Activated CD8-positive, alpha-beta T cell treated with anti-CD3 and anti-CD28 coated beads, Interleukin-2, amount 10 ng/mL, durations not matched to agents 7 days and 5 days (primary cell): ENCODE measurements at places on chromosomes 3 and 15.

- DNase-seq: no peak
- no peaks in the 10 kb centered on the region for H3K36me3 ChIP-seq
- H3K27ac ChIP-seq: no peak overlapping the region
- no peaks in the 10 kb centered on the region for H3K27me3 ChIP-seq
- H3K4me3 ChIP-seq: no peak overlapping the region
- H3K4me1 ChIP-seq: no peaks in the 10 kb centered on the region
These were observed 51.4 kb downstream of the SSUH2 start for GRCh38 chr3:8593021-8593827.

GRCh38 chr15:93859176-93859575, 372.2 kb upstream of the MCTP2 start:
- no peaks in the 10 kb centered on the region for H3K36me3 ChIP-seq
- H3K27ac ChIP-seq: no peak overlapping the region
- no peak overlapping the region for H3K4me3 ChIP-seq
- H3K27me3 ChIP-seq: peaks cover 21% of the 10 kb centered on the region

GRCh38 chr3:71646971-71647370, 63.4 kb upstream of the FOXP1 start:
- H3K4me3 ChIP-seq: no peak overlapping the region
- H3K27ac ChIP-seq: no peak overlapping the region
- no peak for DNase-seq
- no peaks in the 10 kb centered on the region for H3K4me1 ChIP-seq
- no peaks in the 10 kb centered on the region for H3K27me3 ChIP-seq
- no peaks in the 10 kb centered on the region for H3K36me3 ChIP-seq

GRCh38 chr3:59339818-59340217, 290.0 kb upstream of the CFAP20DC start:
- no peak for DNase-seq
- no peak overlapping the region for H3K27ac ChIP-seq
- no peaks in the 10 kb centered on the region for H3K36me3 ChIP-seq

GRCh38 chr15:91100814-91101607, 954 bp downstream of the SV2B start:
- DNase-seq: peak; percentile 25
- H3K27ac ChIP-seq: peak overlapping the region; percentile 49
- H3K27me3 ChIP-seq: peaks cover 69% of the 10 kb centered on the region
- H3K4me1 ChIP-seq: peaks cover 16% of the 10 kb centered on the region
- no peaks in the 10 kb centered on the region for H3K36me3 ChIP-seq

- no peaks in the 10 kb centered on the region for H3K27me3 ChIP-seq
- H3K27ac ChIP-seq: no peak overlapping the region
- H3K36me3 ChIP-seq: no peaks in the 10 kb centered on the region
- DNase-seq: no peak
These were observed 70.0 kb downstream of the FOXP1 start for GRCh38 chr3:71513515-71513914.

DNA sequence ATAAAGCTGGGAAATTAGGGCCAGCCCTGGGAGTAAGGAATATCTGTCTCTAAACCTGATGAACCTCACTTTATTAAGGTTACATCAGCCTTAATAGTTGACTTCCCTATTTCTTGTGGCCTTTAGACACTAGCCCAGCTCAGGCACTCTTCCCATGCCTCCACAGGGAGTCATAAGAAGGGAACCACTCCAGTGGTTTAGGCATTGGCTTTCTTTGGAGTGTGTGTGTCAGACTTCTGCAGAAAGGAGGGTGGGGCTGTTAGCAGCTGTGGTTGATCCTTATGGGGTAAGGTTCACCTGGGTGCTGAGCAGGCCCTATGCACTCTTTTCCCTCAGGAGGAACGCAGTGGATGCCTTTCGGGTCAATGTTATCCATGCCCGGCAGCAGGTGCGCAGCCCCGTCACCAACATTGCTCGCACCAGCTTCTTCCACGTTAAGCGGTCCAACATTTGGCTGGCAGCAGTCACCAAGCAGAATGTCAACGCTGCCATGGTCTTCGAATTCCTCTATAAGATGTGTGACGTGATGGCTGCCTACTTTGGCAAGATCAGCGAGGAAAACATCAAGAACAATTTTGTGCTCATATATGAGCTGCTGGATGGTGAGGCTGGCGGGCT, 4.0 kb downstream of the AP2M1 start:
- H3K27me3 ChIP-seq: no peaks in the 10 kb centered on the region
- H3K36me3 ChIP-seq: peaks cover 47% of the 10 kb centered on the region
- H3K4me3 ChIP-seq: no peak overlapping the region
- no peak overlapping the region for H3K27ac ChIP-seq
- no peak for DNase-seq

DNA sequence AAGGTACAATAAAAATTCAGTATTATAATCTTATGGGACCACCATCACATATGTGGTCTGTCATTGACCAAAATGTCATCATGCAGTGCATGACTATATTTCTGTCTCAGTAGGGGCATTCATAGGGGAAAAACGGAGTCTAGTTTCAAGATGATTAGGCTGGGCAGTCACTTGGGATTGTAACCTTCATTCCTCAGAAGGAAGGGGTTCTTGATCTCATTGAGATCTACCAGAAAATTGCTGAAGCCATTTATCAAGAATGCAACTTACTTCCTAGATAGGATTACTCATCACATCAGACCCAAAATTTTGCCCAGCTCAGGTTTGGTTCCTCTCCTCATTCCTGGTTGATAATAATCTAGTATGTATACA, 37.3 kb downstream of the BTD start:
- peaks cover 37% of the 10 kb centered on the region for H3K4me1 ChIP-seq
- DNase-seq: no peak
- H3K27me3 ChIP-seq: no peaks in the 10 kb centered on the region
- no peak overlapping the region for H3K4me3 ChIP-seq

- H3K27me3 ChIP-seq: no peaks in the 10 kb centered on the region
- no peaks in the 10 kb centered on the region for H3K4me1 ChIP-seq
- no peaks in the 10 kb centered on the region for H3K36me3 ChIP-seq
- H3K27ac ChIP-seq: no peak overlapping the region
- no peak overlapping the region for H3K4me3 ChIP-seq
These were observed 470.9 kb upstream of the CDIN1 start for GRCh38 chr15:36108541-36108940.

GRCh38 chr3:3443482-3443881, 264.0 kb upstream of the CRBN start:
- no peaks in the 10 kb centered on the region for H3K36me3 ChIP-seq
- H3K27me3 ChIP-seq: no peaks in the 10 kb centered on the region
- no peaks in the 10 kb centered on the region for H3K4me1 ChIP-seq
- no peak overlapping the region for H3K27ac ChIP-seq
- no peak for DNase-seq

DNA sequence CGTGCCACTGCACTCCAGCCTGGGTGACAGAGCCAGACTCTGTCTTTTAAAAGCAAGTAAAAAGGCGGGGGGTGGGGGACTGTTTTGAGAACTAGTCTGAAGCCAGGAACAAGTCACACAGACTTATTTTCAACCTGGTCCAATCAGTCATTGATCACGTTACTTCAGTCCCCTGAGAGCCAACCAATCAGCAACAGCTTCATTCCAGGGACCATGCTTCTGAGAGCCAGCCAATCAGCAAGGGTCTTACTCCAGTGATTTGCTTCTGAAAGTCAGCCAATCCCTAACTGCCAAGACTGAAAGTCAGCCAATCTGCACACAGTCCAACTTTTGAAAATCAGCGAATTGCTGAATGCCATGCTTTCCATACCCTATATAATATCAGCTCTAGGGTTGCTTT, 48.6 kb upstream of the C15orf39 start:
- H3K36me3 ChIP-seq: peaks cover 9% of the 10 kb centered on the region
- no peak overlapping the region for H3K27ac ChIP-seq
- H3K4me1 ChIP-seq: peaks cover 38% of the 10 kb centered on the region
- DNase-seq: peak; percentile 50

DNA sequence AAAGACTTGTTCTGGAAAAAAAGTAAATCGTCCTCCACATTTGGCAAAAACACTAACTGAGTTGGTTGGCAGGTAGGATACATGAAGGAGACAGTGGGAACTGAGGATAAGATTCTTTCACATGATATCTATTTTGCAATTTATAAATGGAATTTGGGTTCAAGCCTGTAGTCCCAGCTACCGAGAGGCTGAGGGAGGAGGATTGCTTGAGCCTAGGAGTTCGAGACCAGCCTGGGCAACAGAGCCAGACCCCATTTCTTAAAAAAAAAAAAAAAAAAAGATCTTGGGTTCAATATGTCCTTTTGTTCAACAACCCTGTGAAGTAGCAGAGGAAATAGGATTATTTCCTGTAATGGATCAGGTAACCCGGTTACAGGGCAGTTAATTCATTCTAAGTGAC, 35.7 kb upstream of the CFAP161 start:
- peaks cover 12% of the 10 kb centered on the region for H3K4me1 ChIP-seq
- peaks cover 23% of the 10 kb centered on the region for H3K27me3 ChIP-seq
- no peak overlapping the region for H3K27ac ChIP-seq
- no peaks in the 10 kb centered on the region for H3K36me3 ChIP-seq

DNA sequence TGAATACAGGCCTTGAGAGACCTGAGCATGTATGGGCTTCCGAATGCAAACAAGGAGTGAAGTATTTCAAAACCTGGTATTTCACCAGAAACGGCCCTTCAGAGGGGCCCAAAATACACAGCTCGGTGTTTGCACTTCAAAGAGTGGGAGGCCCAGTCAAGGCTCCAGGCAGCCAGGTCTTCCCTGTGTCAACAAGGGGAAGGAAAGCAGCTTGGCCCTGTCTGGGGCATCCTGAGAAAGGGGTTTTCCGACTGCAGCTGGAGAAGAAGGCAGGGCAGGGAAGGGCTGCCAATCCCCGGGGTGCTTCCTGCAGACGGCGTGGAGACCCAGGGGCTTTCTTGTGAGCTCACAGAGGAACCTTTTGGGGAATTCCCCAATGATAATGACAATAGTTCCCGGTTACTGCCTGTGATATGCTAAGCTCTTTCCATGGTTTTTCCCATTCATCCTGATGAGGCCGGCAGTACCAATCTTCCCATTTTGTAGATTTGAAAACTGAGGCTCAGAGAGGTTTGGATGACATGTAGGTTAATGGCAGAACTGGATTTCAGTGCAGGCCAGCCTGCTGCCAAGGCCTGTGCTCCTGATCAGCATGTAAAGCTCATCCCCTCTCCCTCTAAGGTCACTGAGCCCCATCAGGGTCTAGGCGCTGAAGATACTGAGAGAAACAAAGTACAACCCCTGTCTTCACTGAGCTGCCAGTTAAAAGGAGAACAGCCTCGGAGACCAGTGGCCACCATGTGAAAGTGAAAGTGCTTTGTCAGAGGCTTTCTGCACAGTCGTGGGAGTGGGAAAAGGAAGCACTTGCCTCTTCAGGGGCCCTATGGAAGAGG, 43.0 kb upstream of the TLE3 start:
- DNase-seq: peak; percentile 37
- peak overlapping the region; percentile 35 for H3K4me3 ChIP-seq
- H3K4me1 ChIP-seq: peaks cover 37% of the 10 kb centered on the region
- H3K27ac ChIP-seq: peak overlapping the region; percentile 48

GRCh38 chr3:197394464-197395321, 96.3 kb upstream of the DLG1 start:
- DNase-seq: peak; percentile 70
- no peaks in the 10 kb centered on the region for H3K27me3 ChIP-seq
- H3K4me3 ChIP-seq: no peak overlapping the region

DNA sequence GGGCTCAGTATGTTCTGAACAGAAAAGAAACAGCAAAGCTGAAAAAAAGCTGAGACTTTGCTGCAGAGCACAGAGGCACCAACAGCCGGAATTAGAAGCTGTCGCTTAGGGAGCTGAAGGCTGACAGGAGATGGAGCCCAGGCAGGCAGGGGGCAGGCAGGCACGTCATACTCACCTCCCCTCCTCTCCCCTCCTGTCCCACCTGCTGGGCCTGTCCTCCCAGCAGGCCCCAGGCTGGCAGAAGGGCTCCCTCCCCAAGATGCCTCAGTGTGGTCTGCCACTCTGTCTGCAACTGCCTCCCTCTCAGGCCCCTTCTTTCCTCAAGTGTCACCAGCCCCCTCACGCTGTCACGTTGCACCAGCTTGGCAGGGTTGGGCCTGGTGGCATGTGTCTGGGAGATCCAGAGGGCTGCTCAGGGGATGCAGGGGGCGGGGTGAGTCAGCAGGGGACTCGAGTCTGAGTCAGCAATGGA, 3.2 kb upstream of the ANKRD63 start:
- no peak overlapping the region for H3K27ac ChIP-seq
- no peak overlapping the region for H3K4me3 ChIP-seq
- H3K36me3 ChIP-seq: peaks cover 4% of the 10 kb centered on the region
- peaks cover 3% of the 10 kb centered on the region for H3K4me1 ChIP-seq
- H3K27me3 ChIP-seq: peaks cover 20% of the 10 kb centered on the region

GRCh38 chr15:35673093-35673684, 127.2 kb upstream of the DPH6 start:
- H3K4me3 ChIP-seq: peak overlapping the region; percentile 32
- peak overlapping the region; percentile 69 for H3K27ac ChIP-seq
- no peaks in the 10 kb centered on the region for H3K36me3 ChIP-seq
- H3K4me1 ChIP-seq: peaks cover 15% of the 10 kb centered on the region
- no peaks in the 10 kb centered on the region for H3K27me3 ChIP-seq

- no peak for DNase-seq
- peaks cover 18% of the 10 kb centered on the region for H3K4me1 ChIP-seq
- peaks cover 82% of the 10 kb centered on the region for H3K36me3 ChIP-seq
- H3K4me3 ChIP-seq: no peak overlapping the region
- H3K27me3 ChIP-seq: no peaks in the 10 kb centered on the region
These were observed 14.8 kb downstream of the PRC1 start for GRCh38 chr15:90979582-90979981.

DNA sequence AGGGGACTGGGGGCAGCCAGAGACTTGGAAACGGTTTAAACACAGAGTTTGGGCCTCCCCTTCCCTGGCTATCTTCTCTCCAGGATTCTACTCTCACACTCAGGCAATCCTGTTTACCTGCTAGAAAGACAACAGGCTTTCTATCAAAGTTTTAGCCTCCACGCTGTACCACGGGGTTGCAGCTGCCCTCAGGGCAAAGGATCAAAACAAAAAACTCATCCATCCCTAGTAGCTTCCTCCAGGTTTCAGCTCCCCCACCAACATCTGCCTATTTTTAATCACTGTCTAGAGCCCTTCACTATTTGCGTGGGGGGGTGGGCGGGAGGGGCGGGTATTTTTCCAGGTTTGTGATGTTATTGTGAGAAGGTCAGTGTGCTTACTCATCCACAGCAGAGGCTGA, 286.8 kb upstream of the TRIM42 start:
- H3K4me3 ChIP-seq: no peak overlapping the region
- no peak overlapping the region for H3K27ac ChIP-seq
- DNase-seq: no peak
- no peaks in the 10 kb centered on the region for H3K36me3 ChIP-seq
- H3K4me1 ChIP-seq: no peaks in the 10 kb centered on the region
- H3K27me3 ChIP-seq: no peaks in the 10 kb centered on the region

DNA sequence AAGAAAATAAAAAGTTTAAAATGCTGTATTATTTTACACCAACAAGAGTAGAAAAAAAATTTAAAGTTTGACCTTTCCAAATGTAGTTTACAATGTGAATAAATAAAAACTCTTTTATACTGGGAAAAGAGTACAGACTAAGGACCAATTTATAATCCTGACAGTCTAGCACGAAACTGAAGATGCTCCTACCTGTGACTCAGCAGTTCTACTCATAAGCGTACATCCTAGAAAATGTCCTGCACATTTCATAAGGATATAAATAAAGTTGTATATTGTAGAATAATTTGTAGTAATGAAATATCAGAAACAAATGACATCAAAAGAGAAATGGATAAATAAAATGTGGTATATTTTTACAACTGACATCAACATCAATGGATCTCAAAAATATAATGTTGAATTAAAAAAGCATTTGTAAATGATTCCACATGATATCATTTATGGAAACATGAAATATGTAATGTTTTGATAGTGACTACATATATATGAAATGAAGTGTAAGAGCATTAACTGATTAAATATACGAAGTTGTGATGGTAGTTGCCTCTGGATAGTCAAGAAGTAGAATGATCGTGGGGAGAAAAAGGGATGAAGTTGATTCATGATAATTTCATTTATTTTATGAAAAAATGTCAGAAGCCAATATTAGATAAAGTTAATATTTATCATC, 161.3 kb upstream of the CBLB start:
- H3K4me1 ChIP-seq: no peaks in the 10 kb centered on the region
- H3K4me3 ChIP-seq: no peak overlapping the region
- H3K27me3 ChIP-seq: no peaks in the 10 kb centered on the region
- no peak for DNase-seq
- peaks cover 14% of the 10 kb centered on the region for H3K36me3 ChIP-seq
